ENCODE measurements at places on chromosomes 3 and 15.

- DNase-seq = no peak
Measured at GRCh38 chr15:89175617-89176191, 45.7 kb downstream of the RLBP1 start.

GRCh38 chr3:112459750-112460149, 39.5 kb downstream of the BTLA start:
- no peak for DNase-seq

DNA sequence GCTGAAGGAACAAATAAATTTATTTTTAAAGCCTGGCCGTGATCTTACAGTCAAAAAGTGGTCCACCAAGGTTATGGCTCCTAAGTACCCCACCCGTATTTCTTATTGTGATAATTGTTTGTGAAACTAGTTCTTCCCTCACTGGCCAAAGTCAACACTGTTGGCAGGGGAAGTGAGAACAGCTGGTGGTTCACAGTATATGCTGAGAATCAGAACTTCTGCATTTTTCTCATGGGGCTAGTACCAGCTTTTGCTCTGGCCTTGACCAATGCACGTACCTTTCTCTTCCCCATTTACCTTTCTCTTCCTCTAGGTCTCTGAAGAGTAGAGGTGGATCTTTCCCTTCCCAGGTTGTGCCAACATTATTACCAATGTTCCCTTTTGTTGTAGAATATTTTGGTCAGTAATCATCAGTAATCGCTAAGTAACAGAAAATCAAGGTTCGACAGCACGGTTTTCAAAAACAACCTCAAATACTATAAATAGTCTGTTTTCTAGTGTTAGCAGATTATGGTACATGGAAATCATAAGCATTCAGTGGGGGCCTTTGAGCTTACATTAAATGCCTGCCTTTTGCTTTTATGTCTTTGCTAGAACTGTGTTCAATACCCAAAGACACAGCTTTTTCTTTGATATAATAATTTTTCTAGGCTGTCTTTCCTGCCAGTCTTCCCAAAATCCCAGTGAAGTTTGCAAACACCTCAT, 268.0 kb downstream of the LPP start:
- DNase-seq = no peak

- DNase-seq = no peak
Measured at GRCh38 chr15:98433346-98433745, 215.0 kb upstream of the IGF1R start.

GRCh38 chr3:177212278-177212610, 15.0 kb upstream of the TBL1XR1 start:
- no peak for DNase-seq

DNA sequence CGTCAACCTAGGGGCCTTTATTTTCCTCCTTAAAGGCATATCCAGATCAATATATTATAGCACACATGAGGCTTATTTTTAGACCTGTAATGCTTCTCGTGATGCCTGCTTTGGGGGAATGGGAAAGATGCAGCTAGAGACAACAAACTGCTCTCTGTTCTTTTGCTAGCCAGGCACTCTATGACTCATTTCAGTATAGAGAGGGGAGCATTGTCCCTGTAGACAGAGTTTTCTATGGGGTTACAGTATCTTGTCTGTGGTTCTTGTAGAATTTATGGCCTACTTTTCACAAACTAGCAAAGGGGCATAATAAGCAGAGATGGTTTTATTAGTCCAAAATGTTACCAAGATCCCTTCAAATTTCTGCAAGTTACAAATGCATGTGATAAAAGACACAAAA, 305.6 kb downstream of the LSAMP start:
- no peak for DNase-seq

- DNase-seq = no peak
Measured at GRCh38 chr15:77866596-77867125, 210.8 kb downstream of the TBC1D2B start.

GRCh38 chr3:52270252-52270754, 8.1 kb downstream of the WDR82 start:
- DNase-seq = no peak

DNA sequence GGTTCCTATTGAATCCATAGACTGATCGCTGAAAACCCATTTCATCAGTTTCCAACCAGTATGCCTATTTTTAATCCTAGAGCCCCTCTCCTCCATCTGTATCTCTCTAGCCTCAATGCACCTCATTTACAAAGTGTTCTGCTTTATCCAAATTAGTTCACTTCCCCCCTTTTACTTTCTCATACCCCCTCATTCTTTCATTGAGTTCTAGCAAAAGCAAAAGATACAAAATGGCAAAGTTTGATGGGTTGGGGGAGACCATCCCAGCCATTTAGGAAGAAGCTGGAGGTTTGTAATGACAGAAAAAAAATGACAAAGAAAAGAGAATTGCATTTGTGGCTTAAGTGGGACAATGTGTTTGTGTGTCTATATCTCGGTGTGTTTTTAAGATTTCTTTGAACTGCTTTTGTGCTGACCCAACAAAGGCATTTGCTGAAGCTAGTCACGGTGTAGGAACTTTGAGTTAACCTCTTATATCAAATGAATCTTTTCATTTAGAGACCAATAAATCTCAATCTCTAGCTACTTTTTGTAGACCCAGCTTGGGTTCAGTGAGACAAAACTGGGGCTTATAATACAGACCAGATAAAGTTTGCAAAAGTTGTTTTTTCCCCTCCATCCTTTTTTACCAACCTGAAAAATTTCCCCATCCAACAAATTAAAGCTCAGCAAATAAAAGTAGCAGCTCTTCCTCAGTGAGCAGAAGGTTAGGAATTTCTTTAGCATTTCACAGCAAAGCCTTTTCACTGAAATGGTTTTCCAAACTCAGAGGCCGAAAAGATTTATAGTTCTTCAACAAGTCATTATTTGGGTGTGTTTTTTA, 18.7 kb downstream of the NR2F2 start:
- no peak for DNase-seq
